ENCODE measurements at places on chromosomes 5 and 9. TPM values are rescaled to one million over a fixed set of nuclear protein-coding genes. Genes with fewer than 3 reads are reported as not detected.

CDKN2B-AS1 gene
- total RNA-seq = not detected

- peak; percentile 29 for DNase-seq
These were observed 41.9 kb downstream of the TGFBI start for GRCh38 chr5:136070486-136071285.

GDF9 gene
- total RNA-seq = 0.26 TPM

DNA sequence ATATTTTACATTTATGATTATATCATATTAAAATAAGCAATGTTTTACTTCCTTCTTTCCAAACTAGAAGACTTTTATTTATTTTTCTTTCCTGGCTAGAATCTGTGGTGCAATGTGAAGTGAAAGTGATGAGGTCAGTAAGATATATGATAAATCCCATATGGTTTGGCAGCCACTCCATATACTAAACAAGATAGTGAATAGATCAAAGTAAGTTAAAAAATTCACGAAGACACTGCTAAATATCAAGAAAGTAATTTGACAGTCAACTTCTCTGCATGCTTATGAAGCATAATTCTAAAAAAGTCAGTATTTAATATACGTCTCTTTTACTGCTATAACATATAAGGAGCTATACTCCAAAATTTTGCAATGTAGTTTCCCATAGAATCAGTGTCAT lies 972.8 kb downstream of the DTWD2 start:
- DNase-seq = no peak

DNA sequence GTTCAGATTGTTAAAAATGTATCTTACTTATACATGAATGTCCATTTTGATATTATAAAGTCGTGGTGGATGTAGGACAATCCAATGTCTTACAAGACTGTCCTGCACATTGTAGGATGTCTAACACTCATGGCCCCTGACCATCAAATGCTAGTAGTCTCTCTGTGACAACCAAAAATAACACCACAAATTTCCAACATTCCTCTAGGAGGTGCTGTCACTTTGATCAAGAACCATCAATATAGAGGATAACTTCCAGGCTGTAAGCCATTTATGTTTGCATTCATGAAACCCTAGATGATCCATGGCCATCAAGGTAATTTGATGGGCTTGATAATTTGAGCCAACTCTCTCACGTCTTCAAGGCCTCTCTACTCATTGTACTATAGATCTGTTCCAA lies 20.5 kb upstream of the ZFR start:
- DNase-seq = no peak

- DNase-seq = peak; percentile 89
These were observed 3.1 kb downstream of the CXXC5 start for GRCh38 chr5:139651043-139651834.

DNA sequence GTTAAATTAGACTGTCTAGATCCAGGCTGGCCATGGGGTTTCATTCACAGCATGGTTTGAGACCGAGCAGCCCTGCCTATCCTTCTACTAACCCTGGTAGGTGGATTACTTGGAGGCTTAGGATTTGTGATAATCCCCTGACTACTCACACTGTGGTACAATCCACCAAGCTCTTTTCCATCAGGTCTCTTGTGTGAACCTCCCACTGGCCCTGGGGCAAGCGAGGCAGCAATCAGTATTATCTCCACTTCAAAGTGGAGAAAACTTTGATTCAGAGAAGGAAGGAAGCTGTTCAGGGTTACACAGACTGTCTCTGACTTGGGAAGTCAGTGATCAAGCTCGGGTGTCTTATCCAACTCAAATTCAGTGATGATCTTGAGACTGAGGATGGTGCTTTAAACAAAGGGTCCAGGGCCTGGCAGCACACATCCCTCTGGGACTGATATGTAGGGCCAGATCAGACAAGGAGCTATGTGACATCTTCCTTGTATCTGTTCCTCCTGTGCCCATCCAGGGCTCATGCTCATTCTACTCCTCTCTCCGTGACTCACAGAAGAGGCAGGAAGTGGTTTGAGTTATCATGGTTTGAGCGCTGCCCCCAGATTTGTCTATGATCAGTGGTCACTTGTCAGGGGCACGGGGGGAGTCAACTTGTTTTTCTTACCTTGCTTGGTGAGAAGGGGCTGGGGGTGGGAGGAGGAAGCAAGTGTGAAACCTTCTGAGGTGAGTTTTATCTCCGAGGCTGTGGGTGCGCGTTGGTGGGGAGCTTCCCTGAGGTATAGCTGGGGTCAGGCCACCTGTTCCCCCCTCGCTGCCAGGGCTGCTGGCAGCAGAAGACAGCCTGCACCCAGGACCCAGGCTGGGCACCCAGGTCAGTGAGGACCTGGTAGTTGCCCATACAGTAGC lies 48.6 kb downstream of the RGS3 start:
- DNase-seq = no peak

- peak; percentile 54 for DNase-seq
These were observed 3.6 kb downstream of the MGAT4B start for GRCh38 chr5:179802950-179803562.

DNA sequence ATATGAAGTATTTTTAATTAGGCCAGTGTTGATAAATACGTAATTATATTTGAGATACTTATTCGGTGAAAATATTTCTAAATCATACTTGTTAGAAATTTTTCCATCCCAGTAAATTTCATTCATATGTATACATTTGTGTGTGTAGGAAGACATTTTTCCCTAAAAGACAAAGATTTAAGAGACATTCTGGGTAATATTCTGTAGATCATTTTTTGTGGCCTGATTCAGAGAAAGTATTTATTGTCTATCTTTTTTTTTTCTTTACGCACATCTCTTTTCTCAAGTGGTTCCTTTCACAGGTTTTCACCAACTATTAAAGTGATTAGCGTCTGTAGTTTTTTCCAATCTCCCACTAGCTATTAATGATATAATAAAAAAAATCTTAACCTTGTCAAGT lies 224.1 kb downstream of the MEF2C start:
- no peak for DNase-seq

DNA sequence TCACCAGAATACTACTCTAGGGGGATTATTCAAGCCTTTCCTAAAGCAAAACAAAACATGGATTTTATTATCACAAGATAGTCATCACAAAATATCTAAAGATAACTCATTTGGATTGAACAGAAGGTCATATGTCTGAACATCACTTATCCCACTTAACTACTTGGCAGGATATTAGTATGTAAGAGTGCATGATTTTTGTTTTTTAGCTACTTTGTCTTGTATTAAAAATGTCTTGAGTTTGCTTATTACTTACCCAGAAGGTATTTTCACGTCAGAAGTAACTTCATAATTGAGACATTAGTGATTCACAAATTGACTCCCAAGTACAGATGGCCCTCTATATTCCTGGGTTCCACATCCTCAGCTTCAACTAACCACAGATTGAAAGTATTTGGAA lies 113.8 kb downstream of the TLE4 start:
- no peak for DNase-seq

DNA sequence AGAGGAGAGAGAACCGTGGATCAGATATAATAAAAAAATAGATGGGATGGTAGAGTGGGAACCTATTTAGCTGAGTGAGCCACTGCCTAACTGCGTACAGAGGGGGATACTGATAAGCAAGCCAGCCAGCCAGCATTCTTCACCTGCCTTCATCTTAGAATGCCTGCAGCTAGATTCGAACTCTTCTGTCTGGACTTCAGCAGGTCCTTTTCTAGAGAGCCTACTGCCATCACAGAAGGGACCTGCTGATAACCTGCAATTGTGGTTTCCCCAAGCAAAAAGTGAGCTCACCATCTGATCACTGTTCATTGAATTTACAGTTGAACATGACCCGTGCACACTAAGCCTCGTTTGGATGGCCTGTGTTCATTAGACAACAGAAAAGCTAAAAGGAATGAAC lies 109.4 kb downstream of the CDC42SE2 start:
- DNase-seq = no peak

GRCh38 chr5:132262882-132263547 lies 5.5 kb downstream of the PDLIM4 start:
- DNase-seq = no peak

MAMDC4 gene
- total RNA-seq = 13.1 TPM

SLC6A18 gene
- not detected for total RNA-seq
